ENCODE measurements at places on chromosomes 6 and 20.

DNA sequence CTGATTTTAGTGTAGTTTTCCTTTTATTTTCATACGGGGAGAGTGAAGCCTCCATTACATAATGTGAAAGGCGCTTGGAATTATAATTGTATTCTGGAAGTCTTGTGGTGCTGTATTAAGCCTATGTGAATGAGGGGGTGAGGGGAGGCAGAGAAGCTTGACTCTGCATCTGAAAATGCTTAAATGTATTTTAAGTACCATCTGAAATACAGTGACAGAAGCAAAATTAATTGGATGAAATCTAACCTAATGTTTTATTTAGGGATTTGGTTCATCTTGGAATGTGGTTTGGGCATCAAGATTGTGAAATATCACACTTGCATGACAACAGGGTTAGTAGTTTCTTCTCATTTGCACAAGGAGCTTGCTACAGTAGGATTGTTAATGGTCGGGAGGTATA lies 41.2 kb downstream of the TMEM200A start:
- DNase-seq, result no peak

DNA sequence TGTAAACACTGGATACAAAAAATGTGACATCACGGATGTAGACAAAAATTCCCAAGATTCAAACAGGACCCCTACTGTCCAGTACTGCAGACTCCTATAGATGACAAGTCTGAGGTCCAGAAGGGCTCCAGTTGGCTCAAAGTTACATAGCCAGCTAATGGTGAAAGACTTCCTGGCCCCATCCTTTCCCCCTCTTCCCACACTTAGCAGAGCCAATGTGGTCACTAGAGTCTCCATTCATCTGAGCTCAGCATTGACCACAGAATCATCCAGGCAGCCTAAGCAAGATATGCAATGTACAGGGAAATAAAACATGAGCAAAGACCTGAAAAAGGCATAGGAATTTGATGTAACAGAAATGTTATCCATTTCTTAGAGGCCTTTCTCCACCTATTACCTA lies 180.5 kb downstream of the ADAT2 start:
- no peak for DNase-seq

DNA sequence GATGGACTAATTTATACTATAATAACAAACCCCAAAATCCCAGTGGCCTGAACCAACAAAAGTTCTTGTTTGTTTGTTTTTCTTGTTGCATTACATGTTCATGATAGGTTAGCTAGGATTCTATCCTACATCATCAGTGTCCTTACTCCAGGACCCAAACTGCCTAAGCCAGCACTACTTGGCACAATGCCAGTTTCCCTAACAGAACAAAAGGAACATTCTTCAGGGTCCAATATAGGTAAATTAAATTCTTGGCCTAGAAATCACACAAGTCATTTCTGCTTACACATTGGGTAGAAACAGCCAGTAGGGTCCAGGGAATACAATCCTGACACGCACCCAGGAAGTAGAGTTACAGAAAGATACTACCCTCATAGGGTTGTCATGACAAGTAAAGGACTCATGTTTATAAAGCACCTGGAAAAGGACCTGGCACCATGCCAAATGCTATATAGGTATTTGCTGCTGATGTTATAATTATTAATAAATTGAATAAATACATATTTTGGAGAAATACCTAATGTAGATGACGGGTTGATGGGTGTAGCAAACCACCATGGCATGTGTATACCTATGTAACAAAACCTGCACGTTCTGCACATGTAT lies 38.8 kb downstream of the RCAN2 start:
- DNase-seq, result no peak

- DNase-seq, result no peak
Measured at GRCh38 chr6:150987371-150987828, 121.9 kb downstream of the MTHFD1L start.

- no peak for DNase-seq
Measured at GRCh38 chr6:120620900-120621299, 713.4 kb downstream of the TBC1D32 start.

DNA sequence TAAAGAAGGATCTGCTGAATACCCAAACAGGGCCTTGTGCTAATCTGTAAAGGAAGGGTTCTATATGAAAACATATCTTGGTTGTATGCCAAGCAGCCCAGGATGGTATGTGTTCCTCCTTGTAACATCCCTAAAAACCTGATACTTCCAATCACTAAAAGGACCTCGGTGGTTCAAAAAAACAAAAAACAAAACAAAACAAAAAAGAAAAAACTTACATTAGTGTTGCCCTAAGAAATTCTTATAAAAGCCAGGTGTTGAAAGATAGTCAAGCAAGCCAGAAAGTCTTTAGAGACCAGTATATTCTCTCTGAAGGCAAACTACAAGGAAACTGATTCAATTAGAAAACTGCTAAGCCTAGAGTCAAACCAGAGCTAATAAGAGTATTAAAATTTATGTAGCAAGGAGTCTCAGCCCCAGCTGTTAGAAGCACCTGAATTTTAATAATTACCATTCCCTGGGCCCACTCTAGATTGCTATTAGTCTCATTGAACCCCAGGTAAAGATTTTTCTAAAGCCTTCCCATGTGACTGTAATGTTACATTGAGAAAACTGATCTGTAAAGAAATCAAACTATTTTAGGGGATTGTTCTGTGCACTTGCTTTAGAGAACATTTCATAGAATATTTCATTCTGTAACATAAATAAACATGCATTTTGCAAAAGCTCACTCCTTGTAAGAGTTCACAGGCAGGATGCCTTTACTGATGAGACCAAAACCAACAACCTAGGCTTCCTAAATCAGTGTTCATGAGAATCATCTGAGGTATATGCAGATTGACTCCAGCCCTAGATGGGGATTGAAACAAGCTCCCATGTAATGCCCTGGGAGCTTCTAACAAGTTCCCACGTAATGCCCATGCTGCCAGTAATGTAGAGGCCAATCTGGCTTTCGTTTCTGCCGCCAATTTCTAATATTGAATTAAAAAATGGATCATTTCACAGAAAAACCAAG lies 95.2 kb upstream of the BTN3A2 start:
- DNase-seq, result no peak

GRCh38 chr6:159107451-159108260 lies 61.5 kb upstream of the FNDC1 start:
- no peak for DNase-seq

DNA sequence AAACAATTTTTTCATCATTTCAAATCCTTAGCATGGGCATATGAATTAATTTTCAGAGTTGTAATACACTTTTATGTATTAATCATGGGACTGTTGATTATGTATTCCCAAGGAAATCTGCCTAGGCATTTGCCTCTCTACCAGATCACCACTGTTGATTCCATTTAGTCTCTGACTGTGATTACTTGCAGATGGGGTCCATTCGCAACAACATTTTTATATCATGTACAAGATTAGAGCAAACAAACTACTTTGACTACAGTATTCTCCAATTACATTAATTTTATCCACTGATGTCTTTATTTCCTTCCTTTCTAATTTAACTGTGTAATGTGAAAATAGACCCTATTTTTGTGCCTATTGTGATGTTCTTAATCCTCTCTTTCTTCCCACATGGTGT lies 831.4 kb upstream of the SLC35B3 start:
- no peak for DNase-seq

- DNase-seq, result no peak
Measured at GRCh38 chr6:90294614-90294988, 2.0 kb downstream of the BACH2 start.

- no peak for DNase-seq
Measured at GRCh38 chr6:112842330-112842685, 495.2 kb downstream of the RFPL4B start.

GRCh38 chr6:143695130-143695968 lies 17.6 kb downstream of the PHACTR2 start:
- no peak for DNase-seq

- no peak for DNase-seq
Measured at GRCh38 chr6:131362070-131362469, 211.0 kb upstream of the ARG1 start.

DNA sequence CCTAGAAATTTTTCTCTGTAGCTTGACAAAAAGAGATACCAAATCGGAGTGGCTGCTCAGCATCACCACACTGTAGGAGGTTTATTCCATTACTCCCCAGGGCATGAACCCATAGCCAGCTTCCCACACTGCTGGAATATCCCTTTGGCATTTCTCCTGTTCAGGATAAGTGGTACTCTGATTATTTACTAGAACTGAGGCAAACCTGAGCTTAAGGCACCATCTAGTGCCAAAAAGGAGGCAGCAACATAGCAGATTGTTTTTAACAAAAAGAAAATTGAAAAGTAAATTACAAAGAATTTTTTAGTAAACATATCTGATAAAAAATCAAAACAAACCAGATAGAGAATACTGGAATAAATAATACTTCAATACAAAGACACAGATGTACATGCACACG lies 181.7 kb downstream of the WDR27 start:
- no peak for DNase-seq

DNA sequence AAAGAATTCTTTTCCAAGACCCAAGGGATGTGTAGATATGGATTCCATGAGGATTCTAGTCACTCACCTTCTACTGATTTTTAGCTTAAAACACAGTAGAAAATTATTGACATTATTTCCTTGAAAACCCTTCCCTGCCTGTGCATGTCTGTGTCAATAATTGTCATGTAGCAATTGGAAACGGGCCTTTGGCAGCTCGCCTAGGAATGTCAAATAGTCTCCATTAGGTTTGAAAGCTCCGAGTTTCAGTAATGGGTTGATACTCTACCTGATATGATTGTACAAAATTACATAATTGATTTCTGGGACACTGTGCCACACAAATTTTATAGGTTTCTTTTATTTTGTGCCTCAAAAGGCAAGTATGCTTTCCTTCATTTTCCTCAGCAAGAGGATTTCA lies 515.2 kb upstream of the ARID1B start:
- no peak for DNase-seq

- DNase-seq, result no peak
Measured at GRCh38 chr6:5285526-5285925, 24.2 kb downstream of the FARS2 start.

DNA sequence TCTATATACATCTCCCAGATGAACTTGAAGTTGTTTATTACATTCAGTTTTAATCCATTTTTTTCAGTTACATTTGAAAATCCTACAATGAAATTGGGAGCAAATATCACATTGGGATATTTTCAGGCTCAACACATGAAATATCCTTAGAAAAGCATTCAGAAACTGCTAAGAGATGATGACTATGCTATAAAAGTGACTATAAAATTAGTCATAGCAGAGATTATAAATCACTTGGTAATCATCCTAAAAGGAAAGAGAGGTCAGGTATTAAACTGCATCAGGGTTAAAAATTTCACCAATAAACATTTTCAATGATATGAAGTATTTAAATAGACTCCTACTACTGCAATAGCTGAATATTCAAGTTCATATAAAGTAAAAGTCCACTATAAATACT lies 987.7 kb downstream of the GRIK2 start:
- DNase-seq, result no peak

DNA sequence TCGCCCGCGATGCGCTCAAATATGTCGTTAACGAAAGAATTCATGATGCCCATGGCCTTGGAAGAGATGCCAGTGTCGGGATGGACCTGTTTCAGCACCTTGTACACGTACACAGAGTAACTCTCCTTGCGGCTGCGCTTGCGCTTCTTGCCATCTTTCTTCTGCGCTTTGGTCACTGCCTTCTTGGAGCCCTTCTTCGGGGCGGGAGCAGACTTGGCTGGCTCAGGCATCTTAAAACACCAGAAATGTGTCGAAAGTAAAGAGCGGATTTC lies 36.4 kb downstream of the HFE start:
- no peak for DNase-seq

DNA sequence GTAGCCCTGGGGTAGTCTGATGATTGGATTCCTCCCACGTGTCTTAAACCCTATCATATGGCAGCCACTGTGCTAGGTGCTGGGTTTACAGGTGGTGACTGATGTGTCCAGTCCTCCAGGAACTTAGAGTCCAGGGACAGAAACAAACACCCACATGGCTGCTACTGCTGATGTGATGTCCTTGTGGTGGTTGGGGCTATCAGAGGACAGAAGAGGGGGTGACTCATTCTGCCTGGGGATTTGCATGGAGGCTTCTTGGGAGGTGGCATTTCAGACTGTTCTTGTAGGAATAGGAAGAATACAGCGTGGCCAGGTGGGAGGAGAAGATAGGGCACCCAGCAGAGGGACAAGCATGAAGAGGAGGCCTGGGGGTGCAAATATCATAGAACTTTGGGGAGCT lies 9.8 kb downstream of the RAET1G start:
- DNase-seq, result no peak

- DNase-seq, result peak; percentile 42
Measured at GRCh38 chr6:64012351-64013001, 376.9 kb downstream of the PHF3 start.

DNA sequence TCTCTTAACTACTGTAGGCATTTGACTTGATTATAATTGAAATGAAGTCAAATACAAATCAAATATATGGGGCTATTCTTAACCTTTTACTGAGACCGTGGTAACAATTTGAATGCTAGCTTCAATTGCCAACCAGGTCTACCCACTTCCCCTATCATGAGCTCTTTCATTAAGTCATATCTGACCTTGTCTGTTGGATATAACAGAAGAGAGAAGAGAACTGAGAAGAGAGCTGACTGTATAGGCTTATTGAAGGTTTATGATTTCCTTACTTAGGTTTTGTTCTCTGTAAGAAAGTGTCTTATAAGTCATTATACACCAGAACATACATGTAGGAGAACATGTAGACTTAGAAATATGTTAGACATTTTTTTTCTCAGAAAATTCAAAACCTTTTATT lies 549.4 kb downstream of the COL12A1 start:
- DNase-seq, result no peak

GRCh38 chr6:8578006-8578405 lies 142.7 kb upstream of the SLC35B3 start:
- no peak for DNase-seq

GRCh38 chr6:26441977-26442376 lies 1.7 kb downstream of the BTN3A3 start:
- no peak for DNase-seq

DNA sequence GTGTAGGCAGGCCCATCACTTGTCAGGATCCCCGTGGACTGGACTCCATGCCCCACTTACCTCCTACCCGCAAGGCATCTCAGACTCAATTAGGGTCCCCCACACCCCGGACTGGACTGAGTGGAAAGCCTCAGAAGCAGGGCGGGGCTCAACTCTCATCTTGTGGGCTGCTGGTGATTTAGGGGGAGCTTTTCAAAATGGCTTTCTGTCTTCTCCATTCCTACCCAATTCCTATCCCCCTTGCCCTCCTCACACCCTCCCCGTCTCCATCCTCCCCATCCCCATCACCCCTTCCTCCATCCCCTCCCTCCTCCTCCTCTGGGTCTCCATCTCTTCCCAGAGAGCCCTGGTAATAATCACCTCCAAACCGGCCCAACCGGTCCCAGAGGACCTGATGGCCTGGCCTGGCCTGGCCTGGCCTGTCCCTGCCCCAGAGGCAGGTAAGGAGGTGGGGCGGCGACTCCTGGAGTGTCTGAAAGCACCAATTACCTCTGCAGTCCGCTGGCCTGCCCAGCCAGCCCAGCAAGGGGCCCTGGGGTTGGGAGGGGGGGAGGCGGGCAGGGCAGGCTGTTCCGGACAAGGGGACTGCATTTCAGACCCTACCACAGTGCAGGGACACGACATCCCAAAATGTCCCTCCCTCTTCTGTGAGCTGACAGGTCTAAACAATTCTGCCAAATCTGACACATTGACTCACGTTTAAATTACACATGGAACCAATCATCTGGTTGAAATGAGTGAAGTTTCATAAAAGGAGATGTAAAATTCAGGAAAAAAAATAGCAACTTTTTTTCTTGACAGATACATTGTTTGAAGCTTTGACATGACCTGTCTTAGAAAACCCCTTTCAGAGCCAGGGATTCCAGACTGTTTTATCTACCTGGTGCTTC lies 24.8 kb downstream of the MAFB start:
- DNase-seq, result no peak
